ENCODE measurements at places on chromosomes 6 and 20. TPM values are rescaled to one million over a fixed set of nuclear protein-coding genes. Genes with fewer than 3 reads are reported as not detected.

SLA2 gene
- total RNA-seq, result 0.23 TPM

DNA sequence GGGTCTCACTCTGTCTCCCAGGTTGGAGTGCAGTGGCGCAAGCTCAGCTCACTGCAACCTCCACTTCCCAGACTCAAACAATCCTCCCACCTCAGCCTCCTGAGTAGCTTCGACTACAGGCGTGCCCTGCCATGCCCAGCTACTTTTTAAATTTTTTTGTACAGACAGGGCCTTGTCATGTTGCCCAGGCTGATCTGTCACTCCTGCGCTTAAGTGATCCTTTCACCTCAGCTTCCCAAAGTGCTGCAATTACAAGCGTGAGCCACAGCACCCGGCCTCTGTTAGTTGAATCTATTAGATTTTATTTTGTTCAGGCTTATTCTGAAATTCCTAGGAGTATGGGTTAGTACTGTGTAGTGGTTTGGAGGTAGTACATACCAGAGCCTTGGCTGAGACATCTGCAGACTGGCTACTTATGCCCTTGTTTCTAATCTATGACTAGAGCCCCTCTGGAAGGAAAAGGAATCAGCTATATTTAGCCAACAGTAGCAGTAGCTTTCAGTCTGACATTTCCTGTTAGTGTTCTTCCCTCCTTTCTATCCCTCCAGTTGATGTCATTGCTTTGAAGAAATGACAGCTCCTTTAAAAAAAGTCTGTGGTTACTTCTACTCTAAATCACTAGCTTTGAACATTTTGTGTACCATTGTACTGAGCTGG, 74.4 kb downstream of the ITCH start:
- no peak overlapping the region for H3K4me3 ChIP-seq
- no peak for DNase-seq
- no peaks in the 10 kb centered on the region for H3K4me1 ChIP-seq
- H3K27me3 ChIP-seq, result no peaks in the 10 kb centered on the region
- peaks cover 33% of the 10 kb centered on the region for H3K36me3 ChIP-seq
- H3K27ac ChIP-seq, result no peak overlapping the region

IL17F gene
- total RNA-seq, result not detected

DNA sequence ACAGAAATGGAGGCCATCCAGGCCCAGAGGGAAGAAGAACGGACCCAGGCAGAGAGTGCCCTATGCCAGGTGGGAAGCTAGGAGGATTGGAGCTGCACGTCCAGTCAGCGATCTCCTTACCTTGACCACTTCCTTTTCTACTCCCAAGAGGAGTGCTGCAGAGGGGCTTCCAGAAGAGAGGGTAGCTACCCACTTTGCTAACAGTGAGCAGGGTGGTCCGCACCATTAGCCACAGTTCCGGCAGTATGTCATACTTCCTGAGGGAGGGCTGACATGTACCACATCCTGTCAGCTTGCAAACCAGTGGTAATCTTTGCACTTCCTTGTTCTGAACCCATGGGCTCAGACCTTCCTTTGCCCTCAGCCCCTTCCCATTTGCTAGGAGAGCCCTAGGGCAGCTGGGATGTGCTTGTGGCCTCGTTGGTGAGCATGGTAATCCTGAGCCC, 35.4 kb downstream of the CEP250 start:
- H3K27ac ChIP-seq, result no peak overlapping the region
- no peak for DNase-seq

DNA sequence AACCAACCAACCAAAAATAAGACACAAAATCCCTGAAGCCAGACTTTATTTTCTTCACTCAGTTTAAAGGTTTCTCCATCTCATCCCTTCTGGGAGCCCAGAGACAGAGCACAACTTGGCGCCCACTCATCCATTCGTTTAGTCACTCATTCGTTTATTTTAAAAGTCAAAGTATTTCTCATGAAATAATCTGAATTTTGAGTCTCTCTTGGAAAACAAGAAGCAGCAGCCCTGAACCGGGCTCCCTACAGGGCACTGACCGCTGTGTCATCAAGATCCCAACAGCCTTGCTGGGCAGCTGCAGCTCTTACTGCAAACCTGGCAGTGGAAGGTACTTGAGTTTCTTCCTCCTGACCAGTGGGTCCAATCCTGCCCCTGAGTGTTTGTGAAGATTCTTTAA, 171.6 kb downstream of the THBS2 start:
- H3K27me3 ChIP-seq, result no peaks in the 10 kb centered on the region
- DNase-seq, result no peak
- H3K4me3 ChIP-seq, result no peak overlapping the region
- peaks cover 4% of the 10 kb centered on the region for H3K4me1 ChIP-seq
- H3K36me3 ChIP-seq, result peaks cover 3% of the 10 kb centered on the region
- H3K27ac ChIP-seq, result no peak overlapping the region
